ENCODE measurements at places on chromosomes 16 and 17. TPM values are rescaled to one million over a fixed set of nuclear protein-coding genes. Genes with fewer than 3 reads are reported as not detected.

TPSD1 gene
- not detected for total RNA-seq

CBFA2T3 gene
- not detected for total RNA-seq

EPN3 gene
- not detected for total RNA-seq

KRTAP2-1 gene
- total RNA-seq: not detected

CHST6 gene
- 0.22 TPM for total RNA-seq

KRT39 gene
- 0.11 TPM for total RNA-seq

UNK gene
- 17.1 TPM for total RNA-seq

AIPL1 gene
- not detected for total RNA-seq

EXOC3L1 gene
- total RNA-seq: 0.12 TPM

Measured in uterine smooth muscle cell (primary cell).